ENCODE measurements at places on chromosomes 13 and 19.

DNA sequence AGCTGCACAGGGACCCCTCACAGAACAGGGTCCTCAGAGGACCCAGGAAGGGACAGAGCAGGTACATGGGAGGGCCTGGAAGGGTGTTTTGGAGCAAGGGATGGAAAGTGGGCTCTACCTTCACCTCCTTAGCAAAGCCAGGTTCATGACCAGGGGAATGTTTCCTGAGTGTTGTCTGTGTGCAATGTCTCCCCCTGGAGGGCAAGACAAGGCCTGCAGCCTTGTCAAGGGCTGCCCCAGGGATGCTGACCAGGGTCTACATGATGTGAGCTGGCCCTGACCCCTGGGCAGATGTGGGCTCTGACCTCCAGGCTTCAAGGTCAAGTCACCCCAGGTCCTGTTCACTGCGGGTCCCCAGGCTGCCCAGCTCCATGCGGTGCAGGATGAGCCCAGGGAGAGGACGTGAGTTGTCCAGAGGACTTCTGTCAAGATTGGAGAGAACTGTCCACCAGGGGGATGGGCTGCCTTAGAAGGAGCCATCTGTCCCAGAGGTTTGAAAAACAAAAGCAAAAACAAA is 1.0 kb upstream of the CEACAM1 start:
- no peak for DNase-seq

GRCh38 chr19:35720163-35720524 is 2.3 kb downstream of the KMT2B start:
- DNase-seq: no peak

GRCh38 chr13:93420887-93421286 is 194.3 kb downstream of the GPC6 start:
- no peak for DNase-seq

GRCh38 chr13:85665286-85665685 is 133.9 kb downstream of the SLITRK6 start:
- DNase-seq: peak; percentile 59

DNA sequence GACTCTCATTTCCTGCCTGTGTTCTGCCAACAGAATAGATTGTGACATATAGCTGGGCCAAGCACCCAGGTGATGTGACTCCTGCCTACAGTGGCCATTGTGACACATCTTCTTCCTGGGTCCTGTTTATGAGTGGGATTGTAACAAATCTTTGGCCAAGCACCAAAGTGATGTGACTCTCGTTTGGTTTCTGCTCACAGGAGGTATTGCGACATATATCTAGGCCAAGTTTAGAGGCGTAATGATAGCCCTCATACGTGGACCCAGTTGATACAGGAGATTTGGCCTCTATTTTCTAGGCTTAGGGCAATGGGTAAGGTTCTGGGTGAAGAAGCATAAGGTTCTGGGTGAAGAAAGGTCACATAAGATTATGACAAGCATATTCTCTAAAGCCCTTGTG is 76.2 kb downstream of the ZNF208 start:
- no peak for DNase-seq

GRCh38 chr13:50892210-50892944 is 17.2 kb upstream of the RNASEH2B start:
- no peak for DNase-seq
